Activated naive CD4-positive, alpha-beta T cell (primary cell): ENCODE measurements at places on chromosomes 1 and 21.

- no peak for DNase-seq
Observed at GRCh38 chr1:11930571-11931445, 3.7 kb upstream of the PLOD1 start.

- no peak for DNase-seq
Observed at GRCh38 chr1:32969566-32969965, 5.0 kb upstream of the RNF19B start.

- DNase-seq, result no peak
Observed at GRCh38 chr1:119711804-119712341, at the start of gene PHGDH. Gene PHGDH (plus strand): TSS chr1:119711934. CDS start chr1:119712023, 89 bp downstream.

- DNase-seq, result no peak
Observed at GRCh38 chr1:236334893-236335545, 53.3 kb upstream of the ERO1B start.

DNA sequence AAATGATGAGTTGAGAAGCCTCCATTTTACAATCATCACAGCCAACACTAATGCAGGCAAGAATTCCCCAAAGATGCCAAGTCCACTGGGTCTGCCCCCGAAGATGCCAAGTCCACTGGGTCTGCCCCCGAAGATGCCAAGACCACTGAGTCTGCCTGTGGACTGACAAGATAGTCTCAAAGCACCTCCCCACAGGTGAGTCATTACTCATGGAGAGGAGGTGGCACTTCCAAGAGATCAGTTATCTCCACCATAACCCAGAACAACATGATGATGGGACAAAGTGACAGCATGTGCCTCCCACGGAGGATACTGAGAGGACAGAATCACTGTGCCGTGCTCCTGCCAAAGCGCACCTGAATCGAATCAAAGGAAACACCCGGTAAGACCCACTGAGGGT lies 4.8 kb downstream of the PTTG1IP start:
- no peak for DNase-seq

GRCh38 chr1:159848326-159848725 lies 14.1 kb downstream of the VSIG8 start:
- DNase-seq, result no peak

DNA sequence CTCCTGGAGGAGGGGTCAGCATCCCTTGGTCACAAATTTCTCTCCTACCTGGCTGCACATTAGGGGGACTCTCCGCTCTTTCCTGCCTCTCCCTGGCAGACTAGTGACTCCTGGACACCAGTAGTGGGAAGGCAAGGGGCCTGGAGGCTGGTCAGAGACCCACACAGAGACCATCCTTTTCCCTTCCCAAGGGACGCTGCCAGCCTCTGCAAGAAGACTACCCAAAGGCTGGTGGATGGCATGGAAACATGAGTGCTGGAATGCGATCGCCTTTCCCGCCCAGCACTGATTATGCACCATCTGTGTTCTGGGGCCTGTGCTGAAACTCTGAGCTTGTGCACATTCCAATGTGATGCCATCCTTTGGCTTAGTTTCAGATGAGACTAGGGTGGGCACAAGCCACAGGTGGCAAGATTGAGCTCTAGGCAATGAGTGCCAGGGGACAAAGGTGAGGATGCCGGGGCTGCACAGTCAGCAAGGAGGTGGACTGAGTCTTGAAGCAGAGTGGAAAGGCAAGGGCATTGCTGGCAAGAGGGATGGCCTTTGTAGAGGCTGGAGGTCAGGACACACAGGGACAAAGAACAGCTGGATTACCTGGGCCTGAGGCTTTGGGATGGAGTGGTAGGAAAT lies 12.6 kb upstream of the EPS8L3 start:
- DNase-seq, result no peak

DNA sequence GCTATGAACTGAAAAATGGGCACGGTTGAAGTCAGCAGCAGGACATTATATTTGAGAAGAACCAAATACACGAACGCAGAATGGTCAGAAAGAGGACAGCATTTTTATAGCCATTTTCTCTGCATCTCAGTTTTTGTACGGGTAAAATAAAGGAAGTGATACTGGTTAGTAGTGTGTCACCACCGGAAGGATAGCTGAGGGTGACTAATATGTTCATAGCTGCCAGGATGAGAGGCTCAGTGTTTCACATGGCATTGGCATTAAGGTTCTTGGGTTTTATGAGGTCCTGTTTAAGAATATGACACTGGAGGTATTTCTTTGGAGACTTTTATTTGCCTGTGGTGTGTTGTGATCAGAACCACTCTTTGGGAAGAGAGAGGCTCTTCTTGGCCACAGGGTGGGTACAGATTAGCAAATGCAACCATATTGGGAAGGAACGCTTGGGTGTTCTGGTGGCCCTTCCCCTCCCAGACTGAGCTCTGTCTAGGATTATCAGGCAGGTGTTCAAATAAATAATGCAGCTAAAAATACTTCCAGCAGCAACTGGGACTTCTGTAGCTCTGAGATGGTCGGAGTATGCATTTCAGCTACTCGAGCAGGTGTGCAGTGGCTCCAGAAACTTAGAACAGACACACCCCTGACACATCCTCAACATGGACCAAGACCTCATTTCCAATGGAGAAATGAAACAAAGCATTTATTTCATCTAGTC lies 158.2 kb downstream of the PBX1 start:
- no peak for DNase-seq

- no peak for DNase-seq
Observed at GRCh38 chr1:63523738-63524137, 413 bp downstream of the EFCAB7 start.

DNA sequence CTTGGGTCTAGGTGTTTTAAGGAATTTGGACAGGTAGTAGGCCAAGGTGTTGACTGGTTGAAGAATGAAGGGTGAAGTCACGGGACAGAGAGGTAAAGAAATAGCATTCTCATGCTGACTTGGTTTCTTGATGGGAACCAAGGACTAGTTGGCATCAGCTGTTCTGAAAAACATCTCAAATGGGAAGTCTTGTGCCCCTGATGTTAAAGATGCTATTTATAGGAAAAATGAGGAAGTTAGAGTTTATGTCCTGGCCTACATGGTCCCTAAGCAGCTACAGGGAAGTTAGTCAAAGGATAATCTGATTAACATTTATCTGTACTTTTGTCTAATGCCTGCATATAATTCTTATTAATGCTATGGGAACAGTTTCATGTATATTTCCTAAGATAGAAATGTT lies 262.4 kb downstream of the HHIPL2 start:
- DNase-seq, result no peak

DNA sequence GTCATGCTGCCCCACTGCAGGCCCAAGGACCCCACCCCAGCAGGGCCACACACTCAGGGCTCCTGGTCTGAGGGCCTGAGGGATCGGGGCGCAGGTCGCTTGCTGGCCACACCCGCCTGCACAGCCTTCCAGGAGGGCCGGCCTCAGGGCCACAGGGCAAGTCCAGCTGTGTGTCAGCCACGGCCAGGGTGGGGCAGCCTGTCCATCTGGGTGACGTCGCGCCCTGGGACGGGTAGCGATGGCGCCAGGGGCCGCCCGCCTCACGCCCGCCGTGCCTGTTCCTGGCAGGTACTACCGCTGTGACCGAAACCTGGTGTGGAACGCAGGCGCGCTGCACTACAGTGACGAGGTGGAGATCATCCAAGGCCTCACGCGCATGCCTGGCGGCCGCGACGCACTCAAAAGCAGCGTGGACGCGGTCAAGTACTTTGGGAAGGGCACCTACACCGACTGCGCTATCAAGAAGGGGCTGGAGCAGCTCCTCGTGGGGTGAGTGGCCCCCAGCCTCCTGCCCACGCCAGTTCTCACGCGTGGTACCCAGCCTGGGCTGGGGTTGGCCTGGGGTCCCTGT lies 2.5 kb downstream of the COL6A1 start:
- no peak for DNase-seq

- no peak for DNase-seq
Observed at GRCh38 chr1:41704196-41704595, 214.5 kb downstream of the HIVEP3 start.

DNA sequence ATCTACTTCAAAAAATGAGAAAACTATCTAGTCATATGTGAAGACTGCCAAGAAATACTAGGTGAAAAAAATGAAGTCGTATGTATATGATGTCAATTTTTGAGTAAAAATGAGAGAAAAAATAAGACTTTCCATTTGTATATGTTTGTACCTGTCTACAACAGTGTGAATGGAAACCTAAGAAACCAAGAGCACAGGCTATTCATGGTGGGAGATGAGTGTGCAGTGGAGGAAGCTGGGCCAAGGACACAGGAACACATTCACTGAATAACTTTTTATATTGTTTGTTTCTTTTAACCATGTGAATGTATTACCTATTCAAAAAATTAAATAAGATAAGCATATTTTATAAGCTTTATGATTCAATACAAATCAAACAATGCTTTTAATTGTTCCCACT lies 67.0 kb downstream of the ERO1B start:
- DNase-seq, result no peak

GRCh38 chr1:170727963-170728362 lies 64.0 kb downstream of the PRRX1 start:
- no peak for DNase-seq

GRCh38 chr21:39518847-39519210 lies 67.1 kb downstream of the SH3BGR start:
- no peak for DNase-seq

DNA sequence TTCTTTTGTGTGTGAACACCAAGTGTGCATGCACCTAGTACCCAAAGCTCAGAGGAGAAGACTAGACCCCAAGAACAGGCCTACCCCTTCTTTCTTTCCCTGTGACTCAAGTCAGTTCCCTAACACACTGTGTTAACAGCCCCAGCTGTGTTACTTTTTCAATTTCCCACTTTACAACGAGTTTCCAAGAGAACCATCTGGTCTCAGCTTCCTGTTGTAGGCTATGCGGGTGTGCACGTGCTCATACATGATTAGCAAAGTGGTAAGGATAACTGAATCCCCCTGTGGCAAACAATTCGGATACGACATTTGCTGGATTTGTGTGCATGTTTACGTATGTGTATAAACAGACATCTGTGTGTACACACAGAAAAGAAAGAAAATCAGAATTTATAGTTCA lies 17.9 kb downstream of the IFNAR2 start:
- no peak for DNase-seq

- DNase-seq, result no peak
Observed at GRCh38 chr1:70779571-70779970, 268.0 kb downstream of the PTGER3 start.

GRCh38 chr1:160168609-160169369 lies 17.4 kb downstream of the ATP1A4 start:
- DNase-seq, result no peak
